ENCODE measurements at places on chromosomes 3 and 15.
A peak's percentile ranks its signal among the peaks of the same experiment; 100 is the strongest.

GRCh38 chr3:131502530-131503319, at the start of gene MRPL3:
Gene MRPL3, minus strand, starts transcription at chr3:131502971. Its CDS starts 150 bp downstream, at chr3:131502821.
- DNase-seq, result peak; percentile 85

DNA sequence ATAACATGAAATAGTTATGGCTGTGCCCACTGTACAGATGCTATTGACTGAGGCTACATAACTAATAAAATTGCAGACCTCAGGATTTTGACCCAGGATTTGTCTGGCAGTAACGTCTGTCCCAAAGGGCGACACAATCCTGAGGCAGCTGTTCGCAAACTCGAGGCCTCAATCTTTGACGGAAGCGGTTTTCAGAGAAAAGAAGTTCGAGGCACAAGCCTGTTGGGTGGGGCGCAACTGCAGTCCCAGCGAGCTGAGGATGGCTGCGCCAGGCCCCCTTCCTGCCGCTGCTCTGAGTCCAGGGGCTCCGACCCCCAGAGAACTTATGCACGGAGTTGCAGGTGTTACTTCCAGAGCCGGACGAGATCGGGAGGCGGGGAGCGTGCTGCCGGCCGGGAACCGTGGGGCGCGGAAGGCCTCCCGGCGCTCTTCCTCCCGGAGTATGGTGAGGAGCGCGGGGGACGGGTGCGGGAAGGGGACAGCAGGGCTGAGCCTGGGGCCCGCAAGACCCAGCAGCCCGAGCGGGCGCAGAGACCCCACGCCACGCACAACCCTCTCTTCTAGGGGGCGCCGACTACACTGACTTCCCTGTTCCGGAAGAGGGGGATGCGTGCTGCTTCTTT, at the start of gene PARP15:
Gene PARP15 (plus strand): TSS at position 242 of the 623 bp plus-strand sequence. CDS start 18 bp downstream, at position 260.
- DNase-seq, result no peak

DNA sequence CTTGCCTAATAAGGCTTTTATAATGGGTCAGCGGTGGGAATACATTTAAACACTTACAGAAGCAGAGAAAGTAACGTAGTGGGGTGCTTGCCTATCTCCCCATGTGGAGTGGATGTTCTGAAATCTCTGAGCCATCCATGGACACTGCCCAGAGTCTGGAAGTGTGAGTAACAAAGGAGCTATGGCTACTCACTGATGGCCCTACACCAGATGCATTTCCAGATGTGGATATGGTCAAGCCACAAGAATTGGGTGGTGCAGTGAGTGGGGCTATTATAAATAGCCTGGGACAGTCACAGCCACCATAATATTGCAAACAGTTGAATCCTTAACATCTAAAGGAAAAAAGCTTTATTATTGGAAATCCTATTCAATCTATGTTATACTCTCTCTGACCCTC, 96.6 kb downstream of the CGNL1 start:
- DNase-seq, result no peak

GRCh38 chr3:49713336-49714105, 6.0 kb downstream of the AMIGO3 start:
- DNase-seq, result no peak

GRCh38 chr3:45529697-45530096, 64.9 kb upstream of the LIMD1 start:
- no peak for DNase-seq

DNA sequence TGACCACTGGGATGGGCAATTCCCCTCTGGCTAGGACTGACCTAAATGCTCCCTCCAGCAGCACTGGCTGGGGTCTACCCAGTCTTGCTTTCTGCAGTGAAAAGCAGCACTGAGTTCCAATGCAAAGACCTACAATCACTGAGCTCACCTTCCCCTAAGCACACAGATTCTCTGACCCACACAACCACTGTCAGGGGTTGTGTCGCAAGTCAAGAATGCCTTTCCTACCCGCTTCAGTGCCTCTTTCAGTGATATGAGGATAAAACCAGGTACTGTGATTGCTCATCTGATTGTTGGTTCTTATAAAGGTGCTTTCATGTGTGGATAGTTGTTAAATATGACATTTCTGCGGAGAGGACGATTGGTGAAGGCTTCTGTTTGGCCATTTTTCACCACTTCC, 345.6 kb downstream of the GAP43 start:
- DNase-seq, result no peak

All from SJCRH30 (cell line).